ENCODE measurements at places on chromosomes 5 and 9.

DNA sequence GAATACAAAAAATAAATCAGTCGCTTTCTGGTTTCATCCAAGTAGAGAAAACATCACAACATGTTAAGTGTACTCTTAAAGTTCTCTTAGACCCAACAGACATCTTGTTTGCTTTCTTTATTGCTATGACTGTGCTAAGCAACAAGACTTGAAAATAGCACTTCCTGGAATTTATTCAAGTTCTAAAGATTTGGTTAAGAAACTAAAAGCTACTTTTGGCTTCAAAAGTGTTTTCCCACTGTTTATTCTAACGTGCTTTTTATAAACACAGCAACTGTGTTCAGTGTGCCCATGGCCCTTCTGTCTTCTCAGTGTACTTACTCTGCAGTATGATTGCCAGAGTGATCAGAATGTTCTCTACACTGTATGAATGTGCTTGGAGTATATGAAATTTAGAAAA is 109.8 kb downstream of the GIN1 start:
- no peak for DNase-seq

DNA sequence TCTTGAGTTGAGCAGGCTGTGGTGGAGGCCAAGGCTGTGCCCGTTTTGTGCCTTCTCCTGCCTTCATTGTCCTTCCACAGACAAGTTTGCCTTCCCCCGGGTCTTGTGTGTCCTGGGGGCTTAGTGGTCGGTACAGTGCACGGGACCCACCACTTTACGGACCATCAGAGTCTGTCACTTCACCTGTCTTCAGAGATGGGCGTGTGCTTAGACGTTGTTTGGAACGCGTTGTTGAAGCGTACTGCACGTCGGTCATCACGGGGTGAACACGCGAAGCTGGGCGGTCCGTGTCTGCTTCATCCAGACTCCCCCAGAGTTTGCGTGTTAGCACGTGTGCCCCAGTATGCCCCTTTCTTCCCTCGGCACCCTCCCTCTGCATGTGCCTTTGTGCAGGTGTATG is 24.8 kb downstream of the CEP72 start:
- no peak for DNase-seq

DNA sequence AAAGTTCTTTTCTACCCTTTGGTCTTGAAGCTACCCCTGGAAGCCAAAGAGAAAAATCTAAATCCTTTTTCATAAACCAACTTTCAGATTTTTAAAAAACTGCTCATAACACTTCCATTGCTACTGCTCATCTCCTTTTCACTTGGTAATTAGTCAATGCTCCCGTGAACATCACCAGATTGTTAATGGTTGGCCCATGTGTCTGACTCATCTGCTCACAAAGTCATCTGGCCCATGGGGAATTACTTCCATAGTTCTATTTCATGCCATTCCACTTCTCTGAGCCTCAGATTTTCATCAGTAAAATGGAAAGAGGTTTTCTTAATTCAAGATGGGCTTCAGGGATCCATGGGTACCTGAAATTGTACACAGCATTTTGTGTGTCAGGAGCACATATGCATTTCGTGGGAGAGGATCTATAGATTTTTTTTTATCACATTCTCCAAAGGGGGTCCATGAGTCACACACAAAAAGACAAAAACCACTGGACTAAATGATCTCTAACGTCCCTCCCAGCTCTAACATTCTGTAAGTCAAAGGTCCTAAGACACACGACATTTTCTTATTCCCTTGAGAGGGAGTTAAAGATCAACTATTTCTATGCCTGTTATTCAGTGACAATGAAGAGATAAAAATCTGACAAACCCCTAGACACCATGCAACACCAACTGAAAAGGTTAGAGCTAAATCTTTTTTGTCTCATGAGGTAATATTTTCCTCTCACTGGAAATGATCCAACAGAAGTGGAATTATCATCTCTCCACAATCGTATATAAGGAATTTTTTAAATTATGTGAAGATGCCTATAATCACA is 75.4 kb downstream of the TEX10 start:
- no peak for DNase-seq

DNA sequence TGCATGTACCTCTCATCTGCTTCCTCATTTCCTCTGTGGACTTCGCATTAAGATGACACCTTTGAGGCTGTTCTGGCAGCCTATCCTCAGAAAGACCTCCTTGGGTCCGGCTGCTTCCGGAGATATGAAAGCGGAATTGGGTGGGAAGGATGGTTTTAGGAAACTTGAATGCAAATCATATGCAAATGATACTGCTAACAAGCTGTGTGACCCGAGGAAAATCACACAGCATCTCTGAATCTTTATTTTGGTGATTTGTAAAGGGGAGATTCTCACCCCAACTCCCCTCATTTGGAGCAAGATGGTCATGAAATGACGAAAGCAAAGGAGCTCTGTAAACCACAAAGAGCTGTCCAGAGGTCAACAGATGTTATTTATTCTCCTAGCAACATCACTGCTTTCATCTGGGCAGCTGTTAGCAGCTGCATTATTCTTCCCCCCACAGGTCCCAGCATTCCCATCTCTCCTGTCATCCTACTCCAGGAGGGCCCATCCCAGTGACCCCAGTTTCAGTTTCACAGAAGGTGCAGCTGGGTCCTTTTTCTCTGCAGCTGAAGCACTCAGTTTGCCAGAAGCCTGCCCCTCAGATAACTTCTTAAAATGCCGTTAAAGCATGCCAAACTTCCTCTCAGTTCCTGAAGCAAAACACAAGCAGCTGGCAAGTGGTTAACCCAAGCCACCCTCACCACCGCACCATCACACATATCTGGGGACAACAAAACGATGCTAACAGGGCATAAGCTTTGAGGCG is 269.5 kb downstream of the SEC61B start:
- DNase-seq = no peak

- no peak for DNase-seq
Observed at GRCh38 chr9:35636135-35636876, 14.4 kb downstream of the SIT1 start.

- no peak for DNase-seq
Observed at GRCh38 chr9:20584968-20585643, 37.2 kb downstream of the MLLT3 start.

DNA sequence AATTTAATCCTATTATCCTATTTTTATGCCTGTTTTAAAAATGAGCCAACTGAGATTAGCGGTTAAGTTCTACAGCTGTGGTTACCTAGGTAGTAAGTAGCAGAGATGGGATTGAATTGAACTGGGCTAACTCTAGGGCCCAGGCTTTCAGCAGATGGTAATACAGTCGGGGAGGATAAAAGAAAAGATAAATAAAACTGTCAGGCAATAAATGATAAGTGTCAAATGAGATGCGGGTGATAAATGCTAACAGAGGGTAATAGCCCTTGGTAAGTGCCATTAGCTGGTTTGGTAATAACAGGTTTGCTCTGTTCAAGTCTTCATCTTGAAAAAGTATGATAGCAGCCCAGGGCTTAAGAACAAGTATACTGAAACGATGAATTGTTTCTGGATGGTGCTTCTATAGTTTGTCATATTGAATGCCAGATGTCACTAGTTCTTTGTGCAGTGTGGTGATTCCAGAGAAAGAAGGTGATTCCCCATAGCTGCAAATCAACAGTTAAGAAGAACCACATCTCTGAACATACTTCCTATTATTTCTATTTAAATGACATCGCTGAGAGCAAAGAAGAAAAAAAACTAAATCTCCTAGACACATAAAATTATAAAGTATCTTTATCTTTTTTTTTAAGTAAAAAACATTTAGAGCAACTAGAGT is 360.8 kb upstream of the PANK3 start:
- no peak for DNase-seq

DNA sequence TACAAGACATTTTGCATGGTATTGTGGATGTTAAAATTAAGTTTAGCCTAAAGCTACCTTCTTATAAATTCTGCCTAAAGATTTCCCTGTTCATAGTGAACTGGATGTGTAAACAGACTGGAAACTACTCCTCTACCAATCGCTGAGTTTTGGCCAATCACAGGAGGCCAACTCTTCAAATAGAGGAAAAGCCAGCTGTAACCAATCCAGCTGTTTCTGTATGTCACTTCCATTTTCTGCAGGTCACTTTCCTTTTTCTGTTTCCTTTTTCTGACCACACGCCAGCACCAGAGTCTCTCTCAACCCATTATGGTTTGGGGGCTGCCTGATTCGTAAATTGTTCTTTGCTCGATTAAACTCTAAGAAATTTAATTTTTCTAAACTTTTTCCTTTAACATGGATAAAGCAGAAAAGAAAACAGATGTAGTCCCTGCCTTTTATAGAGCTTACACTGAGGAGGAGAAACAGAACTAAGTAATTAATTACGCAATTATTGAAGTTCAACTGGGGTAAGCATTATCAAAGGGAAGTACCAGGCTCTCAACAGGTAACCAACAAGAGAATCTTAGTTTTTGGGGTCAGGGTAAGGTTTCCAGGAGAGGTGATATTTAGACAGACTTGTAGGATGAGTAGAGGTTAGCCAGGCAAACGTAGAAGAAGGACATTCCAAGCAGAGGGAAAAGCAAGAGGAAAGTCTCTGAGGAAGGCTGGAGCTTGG is 27.7 kb downstream of the RANBP3L start:
- no peak for DNase-seq

GRCh38 chr5:145619806-145620310 is 215.3 kb downstream of the PRELID2 start:
- DNase-seq = no peak

- no peak for DNase-seq
Observed at GRCh38 chr5:144032375-144032774, 138.1 kb downstream of the YIPF5 start.

DNA sequence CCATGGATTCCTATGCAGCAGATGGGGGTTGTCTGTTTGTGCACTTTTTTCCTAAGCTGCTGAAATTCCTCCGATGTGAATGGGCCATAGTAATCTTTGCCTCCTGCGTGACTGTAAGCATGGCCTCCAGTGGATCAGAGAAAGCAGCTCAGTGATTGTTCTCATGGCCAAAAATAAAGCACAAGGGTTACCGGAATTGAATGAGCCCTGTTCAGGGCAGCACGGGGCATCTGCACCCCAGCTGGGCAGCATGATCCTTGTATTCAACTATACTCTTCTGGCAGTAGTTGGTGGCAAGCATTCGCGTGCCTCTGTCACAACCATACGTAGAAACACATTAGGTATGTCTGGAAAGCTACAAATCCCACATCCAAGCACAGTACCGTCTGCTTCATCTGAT is 193.9 kb downstream of the RORB start:
- DNase-seq = no peak
